ENCODE measurements at places on chromosomes 2 and 18.

- no peak overlapping the region for H3K27ac ChIP-seq
Measured at GRCh38 chr18:78813156-78813555, 166.5 kb upstream of the SALL3 start.

DNA sequence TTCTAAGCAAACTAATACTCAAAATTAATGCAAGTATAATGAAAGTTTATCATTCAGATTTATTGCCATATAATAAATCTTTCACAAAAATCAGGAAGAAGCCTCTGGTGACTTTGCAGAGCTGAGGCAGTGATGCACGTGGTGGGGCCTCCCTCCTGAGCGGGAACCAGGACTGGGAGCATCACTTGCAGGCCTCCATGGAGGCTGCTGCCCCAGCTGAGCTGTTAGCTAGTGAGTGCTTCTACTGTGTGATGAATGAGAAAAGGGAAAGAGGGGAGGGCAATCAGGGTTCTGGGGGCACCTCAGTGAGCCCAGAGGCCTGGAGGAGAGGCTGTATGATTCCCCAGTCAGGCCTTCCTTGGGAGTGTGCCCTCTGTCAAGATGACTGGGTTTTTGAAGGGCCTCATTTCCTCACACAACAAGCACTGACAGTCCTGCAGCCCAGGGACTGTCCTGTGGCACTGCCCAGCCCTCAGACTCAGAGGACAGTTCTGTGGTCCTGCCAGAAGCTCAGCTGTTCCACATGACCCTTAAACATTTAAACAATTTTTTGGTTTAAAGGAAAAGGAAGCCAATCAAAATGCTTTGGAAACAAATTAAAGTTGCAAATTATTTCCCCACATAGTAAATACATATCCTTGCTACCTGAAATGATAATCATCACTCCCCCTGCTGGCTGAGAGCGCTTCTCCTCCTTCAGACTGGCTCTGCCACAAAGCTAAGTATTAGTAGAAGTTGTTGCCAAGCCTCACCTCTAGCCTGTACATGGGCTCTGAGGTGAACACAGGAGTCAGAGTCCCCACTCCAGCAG, 90.9 kb upstream of the SMAD7 start:
- no peaks in the 10 kb centered on the region for H3K4me1 ChIP-seq
- no peaks in the 10 kb centered on the region for H3K36me3 ChIP-seq
- DNase-seq = peak; percentile 36
- H3K4me3 ChIP-seq = no peak overlapping the region
- no peak overlapping the region for H3K27ac ChIP-seq
- no peaks in the 10 kb centered on the region for H3K27me3 ChIP-seq

DNA sequence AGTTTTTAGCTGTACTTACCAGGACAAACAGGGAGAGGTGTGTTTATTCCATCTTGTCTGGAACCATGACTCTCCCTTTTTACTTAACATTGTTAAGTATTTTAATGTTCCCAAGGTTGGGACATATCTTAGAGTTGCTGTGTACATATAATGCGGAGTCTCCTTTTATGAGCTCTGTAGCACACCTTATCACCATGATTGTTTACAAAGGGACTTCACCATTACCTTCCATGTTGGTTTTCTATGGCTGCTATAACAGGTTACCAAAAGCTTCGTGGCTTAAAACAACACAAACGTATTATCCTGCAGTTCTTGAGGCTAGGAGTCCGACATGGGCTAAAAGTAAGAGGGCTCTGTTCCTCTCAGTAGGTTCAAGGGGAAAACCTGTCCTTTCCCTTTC, 164.3 kb downstream of the GALNT1 start:
- no peaks in the 10 kb centered on the region for H3K4me1 ChIP-seq
- H3K36me3 ChIP-seq = no peaks in the 10 kb centered on the region
- H3K27ac ChIP-seq = no peak overlapping the region
- no peaks in the 10 kb centered on the region for H3K27me3 ChIP-seq
- H3K4me3 ChIP-seq = no peak overlapping the region

GRCh38 chr2:11391942-11392266, 47.5 kb upstream of the ROCK2 start:
- no peak overlapping the region for H3K27ac ChIP-seq
- no peaks in the 10 kb centered on the region for H3K36me3 ChIP-seq
- peaks cover 5% of the 10 kb centered on the region for H3K4me1 ChIP-seq
- H3K27me3 ChIP-seq = no peaks in the 10 kb centered on the region
- no peak for DNase-seq
- no peak overlapping the region for H3K4me3 ChIP-seq

GRCh38 chr2:192090911-192091310, 103.8 kb downstream of the TMEFF2 start:
- H3K4me1 ChIP-seq = no peaks in the 10 kb centered on the region
- H3K27me3 ChIP-seq = no peaks in the 10 kb centered on the region
- no peak overlapping the region for H3K27ac ChIP-seq
- no peak overlapping the region for H3K4me3 ChIP-seq
- no peak for DNase-seq

- H3K36me3 ChIP-seq = no peaks in the 10 kb centered on the region
- no peaks in the 10 kb centered on the region for H3K27me3 ChIP-seq
- DNase-seq = no peak
- no peak overlapping the region for H3K4me3 ChIP-seq
Measured at GRCh38 chr2:174780191-174780840, 16.0 kb upstream of the CHRNA1 start.

- peak; percentile 51 for DNase-seq
- no peaks in the 10 kb centered on the region for H3K4me1 ChIP-seq
- H3K27me3 ChIP-seq = no peaks in the 10 kb centered on the region
- no peak overlapping the region for H3K4me3 ChIP-seq
Measured at GRCh38 chr2:168773719-168774521, 28.5 kb upstream of the NOSTRIN start.

GRCh38 chr18:79553154-79553553, 126.4 kb upstream of the CTDP1 start:
- H3K36me3 ChIP-seq = no peaks in the 10 kb centered on the region
- no peak for DNase-seq
- no peak overlapping the region for H3K27ac ChIP-seq
- no peaks in the 10 kb centered on the region for H3K27me3 ChIP-seq

DNA sequence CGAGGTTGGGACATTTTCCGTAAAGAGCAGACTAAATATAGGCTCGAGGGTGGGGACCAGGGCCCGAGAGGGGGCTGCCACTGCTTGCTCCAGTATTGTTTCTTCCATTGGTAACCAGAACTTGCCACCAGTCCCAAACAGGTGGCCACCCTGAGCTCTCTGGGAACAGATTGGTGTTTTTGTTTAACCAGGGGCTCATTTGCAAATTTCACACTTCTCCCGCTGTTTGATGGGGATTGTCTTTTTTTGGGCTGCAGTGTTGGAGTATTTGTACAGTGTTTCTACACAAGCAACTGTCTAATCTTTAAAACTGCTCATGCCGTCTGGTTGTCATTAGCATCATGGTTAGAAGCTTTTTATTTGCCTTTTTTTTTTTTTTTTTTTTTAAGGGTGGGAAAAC, 8.5 kb downstream of the AGAP1 start:
- no peaks in the 10 kb centered on the region for H3K36me3 ChIP-seq
- H3K27ac ChIP-seq = peak overlapping the region; percentile 100

DNA sequence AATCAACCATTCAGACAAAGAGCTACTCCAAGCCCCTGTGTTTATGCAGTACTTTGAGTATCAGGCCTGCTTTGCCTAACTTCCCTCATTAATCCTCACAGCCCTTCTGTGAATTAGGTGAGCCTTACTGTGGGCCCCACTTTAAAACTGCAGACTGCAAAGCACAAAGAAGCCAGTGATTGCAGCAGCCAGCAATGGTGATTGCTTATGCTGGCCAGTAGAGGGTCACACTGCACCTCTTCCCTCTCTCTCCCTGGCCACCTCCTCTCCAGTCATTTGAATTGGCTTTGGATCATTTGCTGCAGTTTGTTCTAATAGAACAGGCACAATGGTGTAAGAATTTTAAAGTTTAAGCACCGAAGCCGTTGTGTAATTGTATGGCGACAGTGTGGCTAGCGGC, 229.9 kb downstream of the AGPS start:
- H3K4me1 ChIP-seq = 0 out of 2 replicates have a peak, but pooled peaks cover 10% of the 10 kb centered on the region
- H3K36me3 ChIP-seq = no peaks in the 10 kb centered on the region
- H3K27ac ChIP-seq = no peak overlapping the region
- no peak overlapping the region for H3K4me3 ChIP-seq
- no peaks in the 10 kb centered on the region for H3K27me3 ChIP-seq
- DNase-seq = no peak

GRCh38 chr2:8611246-8611645, 70.6 kb upstream of the ID2 start:
- peaks cover 16% of the 10 kb centered on the region for H3K4me1 ChIP-seq
- no peak overlapping the region for H3K4me3 ChIP-seq

DNA sequence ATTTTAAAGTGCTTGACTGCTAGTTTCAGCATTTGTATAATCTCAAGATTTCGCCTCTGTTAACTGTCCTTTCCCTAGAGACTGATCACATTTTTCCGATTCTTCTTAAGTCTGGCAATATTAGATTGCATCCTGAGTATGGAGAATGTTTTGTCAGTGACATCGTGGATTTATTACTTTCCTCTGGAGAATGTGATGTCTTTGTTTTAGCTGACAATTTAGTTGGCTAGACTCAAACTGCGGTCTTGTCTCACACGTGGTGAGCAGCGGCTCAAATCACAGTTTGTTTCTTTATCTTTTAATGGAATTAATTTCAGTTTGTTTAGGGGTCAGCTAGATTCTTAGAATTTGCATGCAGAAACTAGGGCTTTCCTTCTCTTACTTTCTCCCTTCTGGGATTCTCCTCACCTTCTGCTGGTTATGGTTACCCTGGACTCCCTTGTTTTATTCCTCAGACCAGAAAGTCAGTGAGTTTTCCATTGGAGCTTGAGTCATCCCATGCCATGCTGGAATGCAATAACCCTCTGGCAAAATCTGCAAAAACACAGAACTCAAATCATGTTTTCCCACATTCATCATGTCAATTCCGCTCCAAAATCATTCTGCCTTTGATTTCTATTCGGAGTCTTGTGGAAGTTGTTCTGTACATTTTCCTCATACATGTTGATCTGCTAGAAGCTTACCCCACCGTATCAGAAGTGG, 327.2 kb upstream of the TRIB2 start:
- no peak overlapping the region for H3K4me3 ChIP-seq
- H3K27me3 ChIP-seq = no peaks in the 10 kb centered on the region
- H3K4me1 ChIP-seq = no peaks in the 10 kb centered on the region
- H3K36me3 ChIP-seq = no peaks in the 10 kb centered on the region
- no peak for DNase-seq

DNA sequence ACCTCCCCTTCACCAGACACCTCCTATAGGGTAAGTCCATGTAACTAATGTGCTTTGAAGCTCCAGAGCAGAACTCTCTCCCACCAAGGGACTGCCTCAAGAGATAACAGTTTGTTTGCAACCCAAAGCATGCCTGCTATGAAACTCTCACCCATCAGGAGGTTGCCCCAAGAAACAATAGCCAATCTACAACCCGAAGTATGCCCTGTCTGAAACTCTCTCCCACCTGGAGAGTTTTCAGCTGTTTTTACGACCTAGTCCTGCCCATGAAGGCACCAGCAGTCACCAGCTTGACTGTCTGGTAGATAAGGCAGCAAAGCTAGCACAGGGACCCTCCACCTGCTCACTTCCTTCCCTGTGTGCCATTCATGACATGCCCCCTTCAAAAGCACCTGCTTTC, 533.9 kb upstream of the CRIM1 start:
- no peaks in the 10 kb centered on the region for H3K4me1 ChIP-seq
- DNase-seq = no peak
- H3K27me3 ChIP-seq = no peaks in the 10 kb centered on the region
- no peak overlapping the region for H3K27ac ChIP-seq
- no peaks in the 10 kb centered on the region for H3K36me3 ChIP-seq

DNA sequence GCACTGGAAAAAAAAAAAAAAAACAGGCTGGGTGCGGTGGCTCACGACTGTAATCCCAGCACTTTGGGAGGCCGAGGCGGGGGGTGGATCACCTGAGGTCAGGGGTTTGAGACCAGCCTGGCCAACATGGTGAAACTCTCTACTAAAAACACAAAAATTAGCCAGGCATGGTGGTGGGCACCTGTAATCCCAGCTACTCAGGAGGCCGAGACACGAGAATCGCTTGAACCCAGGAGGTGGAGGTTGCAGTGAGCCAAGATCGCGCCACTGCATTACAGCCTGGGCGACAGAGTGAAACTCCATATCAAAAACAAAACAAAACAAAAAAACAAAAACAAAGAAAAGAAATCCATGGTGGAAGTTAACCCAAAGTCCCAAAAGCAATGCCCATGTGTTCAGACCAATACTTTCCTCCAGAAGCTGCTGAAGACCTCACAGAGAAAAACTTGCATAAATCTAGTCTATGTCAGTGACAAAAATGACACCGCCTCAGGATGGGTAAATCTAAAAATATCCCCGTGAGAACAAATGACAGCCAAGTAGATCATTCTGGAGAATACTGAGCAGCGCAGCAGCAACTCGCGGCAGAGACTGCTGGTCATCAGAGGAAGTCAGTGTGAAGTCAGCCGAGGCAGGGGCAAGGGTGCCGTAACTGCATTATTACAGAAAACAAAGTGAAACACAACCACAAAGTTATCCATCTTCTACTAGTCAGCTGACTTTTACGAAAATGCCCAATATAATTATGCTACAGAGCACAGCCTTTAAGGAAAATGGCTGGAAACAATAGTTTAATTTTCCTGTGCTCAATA, 41.0 kb downstream of the LPIN2 start:
- H3K4me1 ChIP-seq = no peaks in the 10 kb centered on the region
- H3K36me3 ChIP-seq = no peaks in the 10 kb centered on the region
- DNase-seq = no peak
- H3K4me3 ChIP-seq = no peak overlapping the region
- H3K27me3 ChIP-seq = no peaks in the 10 kb centered on the region
- no peak overlapping the region for H3K27ac ChIP-seq

GRCh38 chr18:50297621-50298442, 10.3 kb upstream of the CXXC1 start:
- H3K27me3 ChIP-seq = no peaks in the 10 kb centered on the region
- no peaks in the 10 kb centered on the region for H3K4me1 ChIP-seq
- peak overlapping the region; percentile 49 for H3K4me3 ChIP-seq
- DNase-seq = peak; percentile 89
- H3K36me3 ChIP-seq = no peaks in the 10 kb centered on the region
- no peak overlapping the region for H3K27ac ChIP-seq

GRCh38 chr18:69961718-69962117, 14.0 kb upstream of the CD226 start:
- no peak overlapping the region for H3K4me3 ChIP-seq
- no peak for DNase-seq
- no peak overlapping the region for H3K27ac ChIP-seq
- no peaks in the 10 kb centered on the region for H3K27me3 ChIP-seq
- no peaks in the 10 kb centered on the region for H3K36me3 ChIP-seq

- no peaks in the 10 kb centered on the region for H3K36me3 ChIP-seq
- H3K27me3 ChIP-seq = no peaks in the 10 kb centered on the region
- peaks cover 53% of the 10 kb centered on the region for H3K4me1 ChIP-seq
- DNase-seq = no peak
Measured at GRCh38 chr2:20674974-20675679, 8.2 kb downstream of the GDF7 start.

- H3K36me3 ChIP-seq = no peaks in the 10 kb centered on the region
- no peaks in the 10 kb centered on the region for H3K27me3 ChIP-seq
- H3K4me3 ChIP-seq = no peak overlapping the region
- DNase-seq = no peak
Measured at GRCh38 chr2:146934921-146935320, 909.9 kb upstream of the ACVR2A start.

Measured in MM.1S (cell line).